ENCODE measurements at places on chromosomes 2 and 18. TPM values are rescaled to one million over a fixed set of nuclear protein-coding genes. Genes with fewer than 3 reads are reported as not detected.

The SCN7A gene
- polyA plus RNA-seq: 0.76 TPM

The LRATD1 gene
- 9.0 TPM for polyA plus RNA-seq

The PCARE gene
- not detected for polyA plus RNA-seq

The UGT1A4 gene
- not detected for polyA plus RNA-seq

The CDCA7 gene
- 0.61 TPM for polyA plus RNA-seq

The PROKR1 gene
- not detected for polyA plus RNA-seq

The VWC2L gene
- polyA plus RNA-seq: not detected

The SLC11A1 gene
- 4.2 TPM for polyA plus RNA-seq

The PTPRN gene
- 1.5 TPM for polyA plus RNA-seq

The UPP2 gene
- not detected for polyA plus RNA-seq

The PPIG gene
- 27.8 TPM for polyA plus RNA-seq

The STARD6 gene
- polyA plus RNA-seq: not detected

The CCDC148 gene
- not detected for polyA plus RNA-seq

The CAVIN2 gene
- polyA plus RNA-seq: 13.6 TPM

The GKN1 gene
- 2,484 TPM for polyA plus RNA-seq

The FARSB gene
- 15.1 TPM for polyA plus RNA-seq

The SH3RF3 gene
- polyA plus RNA-seq: 4.3 TPM

The LINC00305 gene
- not detected for polyA plus RNA-seq

The COLEC11 gene
- polyA plus RNA-seq: 9.9 TPM

The ABCG8 gene
- polyA plus RNA-seq: not detected

The AGXT gene
- not detected for polyA plus RNA-seq

The EN1 gene
- polyA plus RNA-seq: not detected

The ICOS gene
- 0.33 TPM for polyA plus RNA-seq

The ASB3 gene
- 5.3 TPM for polyA plus RNA-seq

The LIMS4 gene
- polyA plus RNA-seq: 0.28 TPM

The IL18R1 gene
- 2.3 TPM for polyA plus RNA-seq

The TACR1 gene
- polyA plus RNA-seq: not detected

The PLA2R1 gene
- polyA plus RNA-seq: 3.9 TPM

The DOCK10 gene
- 1.7 TPM for polyA plus RNA-seq

The KLHL41 gene
- polyA plus RNA-seq: 0.37 TPM

The ITPRIPL1 gene
- polyA plus RNA-seq: 0.78 TPM

The GCKR gene
- polyA plus RNA-seq: 13.3 TPM

The DCAF17 gene
- polyA plus RNA-seq: 5.7 TPM

The CYP26B1 gene
- polyA plus RNA-seq: 1.1 TPM

The APOB gene
- not detected for polyA plus RNA-seq

The RFX8 gene
- polyA plus RNA-seq: not detected

The ANKRD30B gene
- 0.10 TPM for polyA plus RNA-seq

The ERMN gene
- polyA plus RNA-seq: not detected

The TEX44 gene
- not detected for polyA plus RNA-seq

The RFTN2 gene
- 5.0 TPM for polyA plus RNA-seq

The CCDC141 gene
- polyA plus RNA-seq: 0.10 TPM

The ASTL gene
- 0.08 TPM for polyA plus RNA-seq
